BJ (cell line): ENCODE measurements at places on chromosomes 3 and 15.
A peak's percentile ranks its signal among the peaks of the same experiment; 100 is the strongest.

DNA sequence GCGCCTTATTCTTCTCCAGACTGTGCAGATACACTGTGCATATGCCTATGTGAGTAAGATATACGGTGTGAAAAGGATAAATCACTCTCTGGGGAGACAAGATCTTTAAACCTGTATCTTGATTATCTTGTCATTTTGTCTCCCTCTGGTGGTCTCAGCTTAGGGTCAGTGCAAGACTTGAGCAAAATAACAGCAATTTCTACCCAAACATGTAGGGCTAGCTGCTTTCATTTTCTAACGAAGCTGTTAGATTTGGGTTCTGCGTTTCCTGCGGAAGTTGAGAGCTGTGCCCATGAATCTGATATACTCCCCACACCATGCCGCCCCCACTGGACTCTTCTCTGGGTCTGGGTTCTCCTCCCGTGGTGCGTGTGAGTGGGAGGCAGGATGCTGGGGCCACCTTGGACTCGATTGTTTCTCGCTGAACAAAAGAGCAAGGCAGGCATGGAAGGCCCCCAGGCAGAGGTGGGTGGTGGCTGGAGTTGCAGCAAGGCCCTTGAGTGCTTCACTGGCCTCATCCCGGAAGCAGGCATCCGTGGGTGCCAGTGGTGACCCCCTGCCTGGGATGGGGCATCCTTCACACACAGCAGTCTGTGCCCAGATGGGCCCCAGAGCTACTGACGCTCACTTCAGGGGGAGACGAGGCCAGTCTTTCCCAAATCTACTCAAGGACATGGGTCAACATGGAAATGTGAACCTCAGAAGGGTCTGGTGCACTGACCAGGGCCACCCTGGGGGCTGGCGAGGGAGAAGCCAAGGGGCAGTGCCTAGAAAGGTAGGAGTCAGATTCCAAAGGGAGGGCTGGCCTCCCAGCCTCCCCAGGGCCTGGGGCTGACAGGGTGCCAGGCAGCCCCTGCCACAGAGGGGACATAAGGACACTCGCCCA lies 179.6 kb downstream of the NSMCE3 start:
- no peak for DNase-seq

DNA sequence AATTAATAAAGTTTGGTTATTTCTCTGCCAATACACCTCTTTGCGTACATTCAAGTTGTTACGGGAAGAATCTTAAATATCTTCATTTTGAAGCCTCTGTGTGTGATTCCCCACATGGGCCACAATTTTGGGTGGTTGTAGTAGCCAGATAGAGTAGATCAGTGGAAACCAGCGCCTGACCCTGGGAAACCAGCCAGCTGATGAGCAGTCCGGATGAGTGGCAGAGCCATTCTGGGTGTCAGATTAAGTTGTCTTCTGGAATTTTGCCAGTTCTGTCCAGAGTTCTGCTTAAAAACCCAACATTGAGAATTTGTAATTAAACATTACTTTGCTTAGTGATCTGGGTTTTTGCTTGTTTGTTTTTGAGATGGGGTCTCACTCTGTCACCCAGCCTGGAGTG lies 49.7 kb downstream of the MRPS25 start:
- no peak for DNase-seq

GRCh38 chr3:115627180-115628074 lies 4.1 kb downstream of the GAP43 start:
- DNase-seq: no peak

- DNase-seq: peak; percentile 7
These were observed 67.7 kb upstream of the ATP11B start for GRCh38 chr3:182725372-182726251.

DNA sequence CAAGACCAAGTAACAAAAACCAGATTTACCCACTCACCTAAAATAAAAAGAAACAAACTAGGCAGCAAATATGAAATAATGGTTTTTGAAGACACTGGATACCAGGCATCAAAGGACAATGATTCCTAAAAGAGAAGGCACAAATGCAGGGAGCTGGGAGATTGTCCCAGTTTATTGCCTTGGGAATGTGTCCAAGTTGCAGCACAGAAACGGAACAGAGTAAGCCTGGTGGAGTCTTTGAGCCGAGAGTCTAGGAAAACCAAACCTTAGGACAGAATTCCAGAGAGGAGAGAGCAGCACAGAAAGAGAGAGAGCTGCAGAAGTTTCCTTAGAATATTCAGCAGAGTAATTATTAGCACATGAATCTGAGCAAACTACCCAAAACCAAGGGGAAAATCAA lies 7.8 kb upstream of the ARF4 start:
- DNase-seq: no peak

DNA sequence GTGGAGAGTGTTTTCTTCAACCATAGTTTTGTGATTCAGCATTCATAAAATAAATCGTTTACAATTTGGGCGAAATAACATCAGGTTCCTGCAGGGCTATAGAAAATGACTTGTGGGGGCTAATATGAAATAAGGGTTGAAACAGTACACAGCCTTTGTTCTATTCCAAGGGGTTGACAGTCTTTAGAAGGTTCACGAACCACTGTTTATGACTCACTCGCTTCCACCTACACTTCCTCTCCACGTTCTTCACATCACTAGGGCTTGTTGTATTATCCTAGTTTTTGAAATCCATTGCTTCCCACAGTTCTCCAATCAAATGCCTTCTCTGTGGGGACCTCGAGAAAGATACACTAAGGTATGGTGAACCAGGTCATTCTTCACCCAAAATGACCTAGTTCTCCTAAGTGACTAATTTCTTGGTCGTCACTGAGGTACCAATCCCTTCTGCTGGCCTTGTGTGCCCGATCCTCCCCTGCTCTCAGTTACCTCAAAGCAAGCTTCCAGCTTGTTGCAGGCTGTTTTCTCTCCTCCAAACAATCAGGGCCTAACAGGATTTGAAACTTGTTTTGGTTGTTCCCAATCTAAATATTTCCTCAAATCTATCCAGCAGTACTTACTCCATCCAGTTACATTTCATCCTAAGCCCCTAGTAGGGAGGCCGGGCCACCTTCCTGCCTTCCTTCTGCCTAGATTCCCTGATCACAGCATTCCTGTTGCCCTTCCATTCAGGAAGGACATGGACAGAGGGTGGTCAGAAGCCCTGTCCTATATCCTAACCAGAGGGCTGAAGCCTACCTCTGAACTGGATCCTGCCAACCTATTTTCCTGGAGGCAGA lies 23.1 kb upstream of the TBL1XR1 start:
- no peak for DNase-seq

- no peak for DNase-seq
These were observed 119.4 kb upstream of the PRR20G start for GRCh38 chr3:127407026-127407939.

- no peak for DNase-seq
These were observed 586.7 kb downstream of the NTRK3 start for GRCh38 chr15:87669846-87670245.

DNA sequence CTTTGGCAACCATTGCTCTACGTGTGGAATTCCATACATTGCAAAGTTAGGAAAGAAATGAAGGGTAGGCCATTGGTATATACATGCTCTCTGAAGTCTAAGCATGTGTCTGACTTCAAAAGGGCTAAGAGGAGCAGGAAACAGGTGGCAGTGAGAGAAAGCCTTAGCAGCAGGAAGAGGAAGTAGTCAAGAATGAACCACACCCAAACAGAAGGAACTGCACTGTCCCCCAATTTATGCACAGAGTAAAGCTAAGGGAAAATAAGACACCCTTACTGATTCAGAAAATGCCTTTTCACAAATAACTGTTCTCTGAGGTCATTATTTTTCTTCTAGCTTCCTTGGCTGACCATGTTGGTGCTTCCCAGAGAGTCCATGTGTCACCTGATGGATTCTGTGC lies 575.4 kb downstream of the NTRK3 start:
- DNase-seq: no peak

GRCh38 chr3:40996382-40996781 lies 202.9 kb upstream of the CTNNB1 start:
- no peak for DNase-seq
